NT2/D1 (cell line): ENCODE measurements at places on chromosomes 6 and 20.

- no peak for DNase-seq
Measured at GRCh38 chr6:118383924-118384323, 164.2 kb upstream of the PLN start.

DNA sequence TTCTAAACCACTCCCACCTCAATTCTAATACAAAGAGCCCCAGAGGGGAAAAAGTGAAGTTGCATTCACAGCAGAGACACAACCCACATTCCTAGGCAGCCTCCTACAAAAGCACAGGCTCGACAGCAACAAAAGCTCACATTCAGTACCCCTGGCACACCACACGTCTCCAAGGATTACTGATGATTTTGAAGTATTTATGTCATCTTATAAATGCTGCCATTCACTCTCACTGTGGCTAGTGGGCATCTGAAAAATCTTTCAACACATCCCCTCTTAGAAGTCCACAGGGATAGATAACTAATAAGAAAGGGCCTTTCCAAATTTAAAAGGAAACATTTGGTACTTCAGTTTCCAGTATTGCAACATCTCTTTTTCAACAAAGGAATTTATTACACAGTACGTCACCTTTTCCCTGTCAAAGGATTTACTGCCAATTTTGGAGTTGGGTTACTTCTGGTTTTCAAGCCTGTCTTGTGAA is 146.7 kb downstream of the TASP1 start:
- DNase-seq: peak; percentile 55

DNA sequence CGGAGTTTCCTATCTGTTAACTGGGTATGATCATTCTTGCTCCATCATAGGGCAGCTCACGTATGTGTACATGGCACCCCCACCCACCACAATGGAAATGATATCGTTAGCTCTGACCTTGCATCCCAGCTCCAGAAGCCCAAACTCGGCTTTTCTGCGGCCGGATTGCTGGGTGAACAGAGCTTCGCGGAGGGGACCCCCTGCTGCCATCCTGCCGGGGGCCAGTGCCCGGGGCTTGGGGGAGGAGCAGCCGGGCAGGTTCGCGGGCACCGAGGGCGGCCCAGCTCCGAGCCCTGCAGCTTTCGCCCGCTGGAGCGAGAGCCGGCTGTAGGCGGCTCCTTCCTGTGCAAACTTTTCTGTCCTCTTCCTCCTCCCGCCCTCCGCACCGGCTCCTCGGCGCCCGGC is 24.9 kb upstream of the FUCA2 start:
- DNase-seq: no peak

DNA sequence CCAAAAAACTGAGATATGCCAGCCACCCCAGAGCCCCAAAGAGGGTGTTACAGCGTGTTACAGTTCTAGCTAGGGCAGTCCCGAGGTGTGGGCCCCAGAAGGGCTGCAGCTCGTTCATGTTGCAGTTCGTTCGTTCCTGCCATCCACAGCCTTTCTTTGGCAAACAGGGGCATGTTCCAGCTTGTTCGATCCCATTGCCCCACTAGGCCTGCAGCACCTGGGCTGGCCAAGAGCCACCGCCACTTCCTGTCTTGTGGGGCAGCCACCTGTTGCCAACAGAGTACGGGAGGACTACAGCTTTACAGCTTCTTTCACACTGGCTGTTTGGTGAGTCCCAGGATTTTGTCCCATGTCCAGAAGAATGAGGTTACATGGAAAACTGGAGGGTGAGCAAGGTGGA is 198.1 kb downstream of the MMUT start:
- DNase-seq: no peak

DNA sequence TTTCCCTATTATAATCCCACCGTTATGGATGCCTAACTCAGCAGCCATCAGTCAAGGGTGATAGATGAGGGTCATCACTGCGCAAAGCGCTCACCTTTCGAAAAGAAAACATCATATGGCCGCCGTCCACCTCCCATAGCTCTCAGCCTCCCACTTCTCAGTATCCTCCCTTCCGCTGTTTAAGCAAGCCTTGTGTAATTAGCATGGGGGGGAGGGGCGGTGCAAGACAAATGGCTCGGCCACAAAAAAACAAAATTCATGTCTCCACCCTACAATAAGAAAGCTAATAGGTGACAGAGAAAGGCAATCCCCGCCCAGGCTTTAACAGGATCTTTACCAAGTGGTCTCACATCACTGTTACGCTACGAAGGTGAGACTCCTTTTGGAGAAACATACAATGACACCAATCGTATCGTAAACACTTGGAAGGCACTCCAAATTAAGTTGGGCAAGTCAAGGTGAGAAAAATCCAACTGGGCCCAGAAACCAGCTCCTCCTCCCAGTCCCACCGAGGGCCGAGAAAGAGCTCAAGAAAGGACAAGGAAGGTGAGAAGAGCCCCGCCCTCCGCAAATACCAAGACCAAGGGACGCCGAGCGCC is 645 bp downstream of the DDX39B start:
- peak; percentile 35 for DNase-seq

DNA sequence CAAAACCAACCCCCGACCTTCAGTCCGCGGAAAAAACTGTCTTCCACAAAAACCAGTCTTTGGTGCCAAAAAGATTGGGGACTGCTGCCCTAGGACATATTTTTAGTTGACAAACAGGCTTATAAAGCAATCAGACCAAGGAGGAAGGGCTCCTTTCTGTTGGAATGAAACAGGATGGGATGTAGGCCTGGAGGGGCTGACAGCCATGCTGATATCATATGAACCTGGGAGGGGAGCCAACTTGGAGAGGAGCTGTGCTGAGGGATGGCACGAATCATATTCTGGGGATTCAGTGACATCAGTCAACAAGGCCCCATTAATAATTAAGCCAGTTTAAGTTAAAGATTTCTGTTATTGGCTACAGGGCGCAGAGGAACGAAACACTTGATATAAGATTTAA is 225.4 kb upstream of the TSHZ2 start:
- DNase-seq: no peak

- DNase-seq: no peak
Measured at GRCh38 chr20:49276161-49276960, 1.5 kb downstream of the ZNFX1 start.

GRCh38 chr6:91213229-91213901 is 626.5 kb upstream of the MAP3K7 start:
- no peak for DNase-seq

- no peak for DNase-seq
Measured at GRCh38 chr6:32200711-32201475, 8.4 kb upstream of the GPSM3 start.

DNA sequence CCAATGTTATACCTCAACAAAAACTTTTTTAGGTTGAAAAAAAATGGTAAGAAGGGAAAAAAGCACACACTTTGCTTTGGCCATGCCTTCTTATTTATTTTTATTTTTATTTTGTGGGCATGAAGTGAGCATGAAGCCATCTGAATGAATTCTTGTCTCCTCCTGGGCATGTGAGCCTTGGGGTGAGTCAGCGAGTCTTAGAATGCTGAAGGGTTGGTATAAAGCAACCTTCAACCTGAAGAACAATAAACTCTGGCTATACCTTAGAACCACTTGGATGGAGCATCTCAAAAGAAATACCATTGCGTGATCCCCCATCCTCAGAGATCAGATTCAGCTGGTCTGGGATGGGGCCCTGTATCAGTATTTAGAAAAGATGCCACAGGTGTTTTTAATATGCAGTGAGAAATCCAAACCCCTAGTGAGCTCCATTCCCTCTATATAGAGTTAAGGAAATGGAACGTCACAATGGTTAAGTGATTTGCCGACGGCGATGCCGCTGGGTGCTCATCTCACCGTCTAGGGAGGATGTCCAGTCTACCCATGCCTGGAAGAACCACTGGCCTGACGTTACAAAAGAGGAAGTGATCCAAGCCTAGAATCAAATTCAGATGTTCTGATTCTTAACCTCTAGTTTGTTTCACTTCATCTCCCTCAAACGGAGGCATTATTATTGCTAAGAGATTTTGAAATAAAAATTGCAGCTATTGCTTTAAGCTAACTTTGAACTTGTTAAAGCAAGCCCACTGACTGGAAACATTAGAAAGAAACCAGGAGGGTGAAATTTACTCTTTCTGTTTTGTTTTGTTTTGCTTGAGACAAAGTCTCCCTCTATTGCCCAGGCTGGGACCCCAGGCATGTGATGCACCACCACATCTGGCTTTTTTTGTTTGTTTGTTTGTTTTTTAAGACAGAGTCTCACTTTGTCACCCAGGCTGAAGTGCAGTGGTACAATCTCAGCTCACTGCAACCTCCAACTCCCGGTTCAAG is 67.1 kb downstream of the EDN1 start:
- no peak for DNase-seq

- no peak for DNase-seq
Measured at GRCh38 chr20:37759052-37759553, 65.3 kb downstream of the CTNNBL1 start.
